ENCODE measurements at places on chromosomes 5 and 9.

DNA sequence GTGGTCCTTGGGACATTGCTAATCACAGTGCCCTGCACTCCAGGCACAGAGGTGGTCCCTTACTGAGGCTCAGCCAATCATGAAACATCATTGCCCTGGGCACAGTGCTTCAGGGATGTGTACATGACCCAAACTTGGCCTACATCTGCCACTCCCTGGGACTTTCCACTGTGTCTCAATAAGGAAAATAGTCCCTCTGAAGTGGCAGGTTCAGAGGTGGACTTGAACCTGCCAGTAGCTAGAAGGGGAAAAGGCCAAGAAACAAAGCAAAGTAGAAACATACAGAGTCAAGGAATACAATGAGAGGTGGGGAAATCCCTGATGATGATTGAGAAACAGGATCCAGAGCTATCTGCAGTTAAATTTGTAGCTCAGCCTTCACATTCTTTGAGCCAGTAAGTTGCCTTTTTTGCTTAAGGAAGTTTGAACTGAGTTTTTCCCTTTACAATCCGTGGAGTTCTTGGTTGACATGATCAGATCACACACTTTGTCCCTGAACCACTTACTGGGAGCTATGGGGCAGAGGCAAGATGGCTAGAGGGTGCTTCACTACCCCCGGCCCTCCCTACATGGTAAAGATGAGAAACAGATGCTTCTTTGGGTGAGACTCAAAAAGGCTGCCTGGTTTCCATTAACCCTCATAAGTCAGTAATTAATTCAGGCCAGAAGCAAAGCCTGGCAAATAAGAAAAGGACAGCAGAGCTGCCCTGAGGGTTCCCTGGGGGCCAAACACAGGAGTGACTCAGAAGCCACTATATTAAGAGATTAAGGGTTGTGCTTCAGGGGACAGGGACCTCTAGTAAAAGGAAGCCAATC is 57.6 kb downstream of the SH3TC2 start:
- no peak for DNase-seq

GRCh38 chr5:22998774-22999173 is 145.6 kb upstream of the CDH12 start:
- DNase-seq: no peak

- no peak for DNase-seq
These were observed 27.3 kb downstream of the NR6A1 start for GRCh38 chr9:124743686-124744348.

GRCh38 chr9:98809311-98810101 is 2.0 kb downstream of the GALNT12 start:
- no peak for DNase-seq

- DNase-seq: no peak
These were observed 22.5 kb upstream of the JAKMIP2 start for GRCh38 chr5:147805030-147805454.

DNA sequence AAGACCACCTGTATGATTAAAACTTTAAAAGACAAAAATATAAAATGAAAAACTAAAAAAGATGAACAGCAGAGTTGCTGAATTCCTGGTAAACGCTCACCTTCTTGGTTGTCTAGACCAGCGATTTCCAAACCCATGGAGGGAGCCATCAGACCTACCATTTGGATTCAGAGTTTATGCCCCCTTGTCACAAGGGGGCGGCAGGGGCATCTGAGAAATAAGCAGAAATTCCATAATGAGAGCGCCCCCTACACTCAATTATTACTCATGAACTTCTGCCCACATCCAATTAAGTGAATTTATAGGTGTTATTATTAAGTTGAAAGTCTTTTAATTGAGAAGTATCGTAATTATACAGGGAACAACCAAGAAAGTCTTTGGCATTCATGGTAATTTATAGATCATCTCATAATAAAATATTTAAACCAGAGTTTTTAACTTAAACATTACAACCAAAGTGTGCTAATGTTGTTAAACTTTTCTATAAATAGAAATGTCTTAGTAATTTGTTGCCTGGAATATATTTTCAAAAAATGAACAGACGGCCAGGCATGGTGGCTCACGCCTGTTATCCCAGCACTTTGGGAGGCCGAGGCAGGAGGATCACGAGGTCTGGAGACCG is 35.2 kb upstream of the SPATA31C2 start:
- DNase-seq: no peak

- DNase-seq: no peak
These were observed 23.9 kb downstream of the B4GALT1 start for GRCh38 chr9:33143241-33143661.

- no peak for DNase-seq
These were observed 674.3 kb downstream of the ACTL7B start for GRCh38 chr9:108181441-108181840.

DNA sequence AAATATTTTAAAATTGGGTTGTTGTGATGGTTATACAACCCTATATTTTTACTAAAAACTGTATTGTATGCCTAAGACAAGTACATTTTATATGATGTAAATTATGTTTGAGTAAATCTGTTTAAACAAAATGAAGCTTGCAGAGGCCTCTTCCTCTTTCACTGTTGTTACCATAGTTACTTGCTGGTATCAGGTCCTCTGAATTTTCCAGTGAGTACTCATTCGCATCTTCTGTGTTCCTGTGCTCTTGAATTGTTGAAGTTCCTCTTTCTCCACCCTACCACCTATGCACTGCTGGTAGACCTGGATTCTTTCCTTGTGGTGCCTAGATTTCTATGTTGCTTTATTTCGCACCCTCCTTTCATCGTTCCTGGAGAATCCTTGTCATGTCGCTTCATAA is 938.5 kb upstream of the ACO1 start:
- DNase-seq: no peak

DNA sequence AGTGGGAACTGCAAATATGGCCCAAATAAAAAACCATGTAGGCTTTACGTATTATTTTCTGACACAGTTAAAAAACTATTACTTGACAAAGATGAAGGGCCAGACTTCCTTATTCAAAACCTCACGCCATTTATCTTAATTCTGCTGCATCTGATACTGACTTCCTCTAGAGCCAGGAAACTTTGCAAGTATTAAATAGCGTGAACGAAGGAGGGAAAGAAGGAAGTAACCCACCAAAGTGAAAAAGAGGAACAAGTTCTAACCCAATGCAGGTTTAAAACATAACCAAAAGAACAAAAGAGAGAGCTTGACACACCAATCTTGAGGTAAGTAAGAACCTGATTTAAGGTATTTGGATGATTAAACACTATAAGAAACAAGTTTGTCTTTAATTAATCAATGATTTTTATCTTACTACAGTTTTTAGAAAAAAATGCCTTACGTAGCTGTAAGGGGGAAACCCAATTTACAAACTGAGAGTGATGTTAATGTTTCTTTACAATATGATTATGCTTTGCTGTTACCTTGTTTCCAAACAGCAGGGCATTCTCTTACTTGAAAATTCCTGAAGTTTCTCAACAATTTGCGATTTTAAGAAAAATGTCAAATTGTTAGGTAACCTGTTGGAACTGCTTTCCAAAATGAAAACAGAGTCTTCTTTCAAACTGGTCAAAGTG is at the start of gene GAPT:
Gene GAPT, plus strand, starts transcription at position 220 of the 677 bp plus-strand sequence. CDS start 3,102 bp downstream, outside the sequence.
- no peak for DNase-seq

- DNase-seq: no peak
These were observed 11.9 kb downstream of the PDE6A start for GRCh38 chr5:149932445-149933350.

DNA sequence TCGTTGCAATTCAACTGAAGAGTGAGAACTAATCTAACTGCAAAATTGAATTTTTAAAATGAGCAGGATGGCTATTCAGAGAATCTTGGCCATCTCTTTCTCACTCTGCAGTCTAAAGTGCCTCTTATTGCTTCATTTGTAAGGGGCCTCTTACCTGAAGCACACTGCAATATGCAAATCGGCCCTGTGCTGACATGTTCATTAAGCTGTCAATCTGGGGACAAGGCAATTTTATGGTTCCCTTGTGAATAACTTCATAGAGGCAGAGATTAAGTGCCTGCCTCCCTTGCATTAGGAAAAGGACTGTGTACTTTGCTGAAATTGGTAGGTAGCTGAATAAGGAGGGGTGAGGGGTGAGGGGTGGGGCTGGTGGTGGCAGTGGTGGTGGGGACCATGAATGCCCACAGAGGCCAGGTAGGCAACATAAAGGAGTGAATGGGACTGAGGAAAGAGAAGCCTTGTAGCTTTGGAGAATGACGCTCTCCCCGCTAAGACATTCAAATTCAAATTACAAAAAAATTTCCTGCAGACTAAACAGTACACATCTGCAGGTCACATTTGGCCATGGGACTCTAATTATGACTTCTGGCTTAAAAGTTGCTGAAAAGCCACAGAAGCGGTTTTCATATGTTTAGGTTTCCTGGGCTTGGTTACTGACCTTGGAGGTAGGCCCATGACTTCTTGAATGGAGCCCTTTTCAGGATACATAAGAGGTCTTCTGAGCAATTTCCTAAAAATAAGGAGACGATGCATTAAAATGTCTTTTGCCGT is 25.0 kb downstream of the TNFSF8 start:
- DNase-seq: no peak

DNA sequence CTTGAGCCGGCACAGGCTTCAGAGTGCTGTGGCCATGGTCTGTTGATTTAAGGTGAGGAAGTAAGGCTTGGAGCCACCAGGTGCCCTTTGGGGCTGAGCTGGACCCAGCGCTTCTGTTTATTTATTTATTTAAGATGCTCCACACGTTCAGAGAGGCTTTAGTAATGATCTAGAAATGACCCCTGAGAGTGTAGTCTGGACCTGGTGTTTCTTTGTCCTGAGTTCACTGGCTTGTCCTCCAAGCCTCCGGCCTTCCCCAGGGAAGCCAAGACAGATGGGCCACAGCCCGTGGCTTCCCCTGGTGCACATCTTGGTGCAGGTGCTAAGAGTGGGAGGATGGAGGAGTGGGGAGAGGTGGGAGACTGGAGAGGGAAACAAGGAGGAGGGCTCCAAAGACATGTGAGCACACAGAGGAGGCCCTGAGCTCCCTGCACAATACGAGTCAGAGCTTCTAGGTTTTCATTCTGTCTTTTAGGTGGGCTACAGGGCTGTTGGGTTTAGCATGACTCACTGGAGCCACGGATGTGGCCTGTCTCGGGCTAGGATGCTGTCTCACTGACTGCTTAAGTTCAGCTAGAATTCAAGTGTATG is 56.9 kb downstream of the AHRR start:
- no peak for DNase-seq

- no peak for DNase-seq
These were observed 285.8 kb upstream of the ZNF608 start for GRCh38 chr5:125032286-125032685.

DNA sequence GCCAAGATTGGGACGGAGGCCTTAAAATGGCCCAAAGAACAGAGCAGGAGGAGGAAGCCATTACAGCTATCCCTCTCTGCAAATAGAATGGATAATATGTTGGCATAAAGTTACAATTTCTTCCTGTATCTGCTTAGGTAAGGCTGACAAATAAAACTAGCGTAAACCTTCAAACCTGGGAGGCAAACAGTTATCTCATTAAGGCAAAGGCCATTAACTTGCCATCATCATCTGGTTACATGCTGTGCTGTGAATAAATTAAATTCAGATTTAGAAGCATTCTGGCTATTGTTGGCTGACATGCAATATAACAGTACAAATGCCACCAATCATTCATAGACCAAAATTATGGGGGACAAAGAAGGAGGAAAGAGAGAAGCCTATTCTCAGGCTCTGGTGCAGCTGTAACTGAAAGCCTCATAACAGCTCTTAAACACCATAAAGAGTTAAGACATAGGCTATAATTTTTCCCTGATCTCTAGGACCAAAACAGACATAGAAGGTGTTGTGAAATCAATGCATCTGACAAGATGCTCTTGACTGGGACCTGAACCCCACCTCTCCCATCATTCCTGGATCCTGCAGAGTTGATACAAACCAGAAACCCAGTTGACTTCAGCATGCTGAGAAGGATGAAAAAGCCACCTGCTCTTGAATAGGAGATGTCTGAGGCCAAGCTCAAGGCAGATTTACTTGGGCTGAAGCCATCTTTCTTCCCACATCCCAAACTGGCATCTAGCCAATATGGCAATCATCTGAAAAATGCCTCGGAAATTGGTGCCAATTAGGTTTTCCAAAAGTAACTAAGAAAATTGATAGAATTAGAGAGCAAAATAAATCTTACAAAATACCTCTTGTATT is 62.5 kb downstream of the PLCXD3 start:
- DNase-seq: no peak

DNA sequence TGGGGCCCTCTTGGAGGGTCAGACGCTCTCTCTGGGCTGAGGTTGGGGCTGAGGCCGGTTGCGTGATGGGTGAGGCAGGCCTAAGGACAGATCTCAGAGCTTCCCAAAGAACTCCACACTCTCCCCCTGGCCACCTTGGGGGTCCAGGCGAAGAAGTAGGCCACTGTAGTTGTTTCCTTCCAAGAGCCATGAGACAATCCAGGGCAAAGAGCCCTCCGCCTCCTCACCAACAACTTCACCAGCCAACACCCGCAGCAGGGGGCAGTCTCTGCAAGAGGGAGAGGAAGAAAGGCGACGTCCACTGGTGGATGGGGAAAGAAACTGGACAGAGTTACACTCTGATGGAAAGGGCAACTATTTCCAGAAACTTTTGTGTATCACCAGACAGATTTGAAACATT is 10.7 kb downstream of the SLC35A4 start:
- DNase-seq: no peak

GRCh38 chr9:116662646-116663310 is 24.3 kb upstream of the TRIM32 start:
- DNase-seq: no peak

- no peak for DNase-seq
These were observed 35.3 kb downstream of the ERBIN start for GRCh38 chr5:65961633-65962032.

DNA sequence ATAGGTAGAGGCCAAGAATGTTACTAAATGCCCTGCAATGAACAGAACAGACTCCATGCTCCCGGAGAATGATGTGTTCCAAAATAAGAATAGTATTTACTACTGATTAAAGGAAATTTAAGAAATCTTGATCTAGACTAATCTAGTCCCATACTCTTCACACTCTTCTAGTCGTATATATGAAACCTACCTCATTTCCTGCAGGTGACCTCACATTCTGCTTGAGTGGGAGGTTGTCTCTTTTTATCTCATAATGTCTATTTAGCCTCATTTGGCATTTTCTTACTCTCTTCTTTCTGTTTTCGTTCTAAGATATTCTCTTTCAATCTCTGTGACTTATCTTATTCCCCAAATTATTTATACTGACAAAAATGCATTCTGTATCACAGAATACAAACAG is 9.2 kb upstream of the SHOC1 start:
- DNase-seq: no peak

DNA sequence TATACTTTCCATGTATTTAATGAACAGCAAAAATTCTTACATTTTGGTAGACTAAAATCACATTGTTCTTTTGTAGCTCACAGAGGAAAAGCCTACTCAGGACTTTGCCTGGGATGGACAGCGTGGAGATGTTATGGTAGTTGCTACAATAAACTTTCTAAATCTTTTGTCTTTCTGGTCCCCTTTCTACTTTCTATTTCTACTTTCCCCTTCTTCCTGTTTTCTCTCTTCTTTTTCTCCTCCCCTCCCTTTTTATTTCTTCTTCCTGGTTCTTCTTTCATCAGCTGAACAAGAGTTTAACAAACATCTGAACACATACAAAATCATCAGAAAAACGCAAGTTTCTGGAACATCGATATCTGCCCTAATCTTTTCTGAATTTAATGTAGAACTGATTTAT is 15.6 kb upstream of the GDNF start:
- no peak for DNase-seq

- DNase-seq: no peak
These were observed 49.1 kb downstream of the HOMER1 start for GRCh38 chr5:79464695-79465332.

- DNase-seq: no peak
These were observed 17.9 kb downstream of the COL15A1 start for GRCh38 chr9:98961513-98962180.

- no peak for DNase-seq
These were observed 630.7 kb upstream of the ZNF608 start for GRCh38 chr5:125377141-125377540.
